Coronary artery (tissue), 2 donors: ENCODE measurements at places on chromosomes 6 and 20.
A peak's percentile ranks its signal among the peaks of the same experiment; 100 is the strongest.

- DNase-seq: no peak
These were observed 148.2 kb downstream of the TRIM27 start for GRCh38 chr6:28775405-28776129.

GRCh38 chr6:109087661-109088264, 6.9 kb downstream of the SESN1 start:
- DNase-seq: no peak

- no peak for DNase-seq
These were observed 103.0 kb downstream of the EDN3 start for GRCh38 chr20:59403261-59403961.

- DNase-seq: no peak
These were observed 579.6 kb downstream of the COL12A1 start for GRCh38 chr6:74626288-74626687.

GRCh38 chr6:26554697-26555504, 16.7 kb downstream of the HMGN4 start:
- DNase-seq: no peak

DNA sequence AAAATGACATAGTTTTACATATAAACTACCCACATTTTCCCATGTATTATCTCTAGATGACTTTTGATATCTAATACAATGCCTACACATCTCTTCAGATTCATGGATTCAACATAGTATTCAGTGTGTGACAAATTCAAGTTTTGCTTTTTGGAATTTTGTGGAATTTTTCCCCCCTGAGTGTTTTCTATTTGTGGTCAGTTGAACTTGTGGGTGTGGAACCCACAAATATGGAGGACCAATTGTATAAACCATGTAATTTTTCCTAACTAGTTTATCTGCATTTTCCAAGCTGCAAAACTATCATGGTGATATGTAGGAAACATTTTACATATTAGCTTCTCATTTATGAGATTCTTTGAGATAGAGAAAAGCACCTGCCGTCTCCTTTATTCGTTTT, 374.3 kb upstream of the SOX4 start:
- DNase-seq: no peak

- DNase-seq: no peak
These were observed 381 bp downstream of the MAP3K7 start for GRCh38 chr6:90586546-90586835.

GRCh38 chr6:27145731-27146455, 101.6 kb upstream of the PRSS16 start:
- peak; percentile 85 for DNase-seq

- DNase-seq: no peak
These were observed 348.9 kb downstream of the NRN1 start for GRCh38 chr6:5657684-5658430.

GRCh38 chr6:12246900-12247299, 43.3 kb upstream of the EDN1 start:
- DNase-seq: no peak

DNA sequence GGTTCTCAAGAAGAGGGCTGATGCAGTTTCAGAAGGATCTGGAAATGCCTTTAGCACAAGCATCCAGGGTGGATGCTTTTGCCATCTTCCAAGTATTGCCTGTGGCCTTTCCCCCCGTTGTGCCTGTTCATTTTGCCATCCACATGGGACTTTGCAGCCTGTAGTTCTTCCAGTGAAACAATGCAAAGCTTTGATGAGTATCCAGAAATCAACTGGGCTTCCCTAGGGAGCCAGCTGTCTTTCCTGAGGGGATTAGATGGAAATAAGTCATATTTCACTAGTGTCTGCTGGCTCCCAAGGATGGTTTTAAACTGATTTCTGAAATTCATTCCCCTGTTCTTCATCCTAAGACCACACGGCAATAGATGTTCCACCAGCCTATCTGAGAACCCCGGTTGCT, 63.3 kb downstream of the CAP2 start:
- DNase-seq: no peak

DNA sequence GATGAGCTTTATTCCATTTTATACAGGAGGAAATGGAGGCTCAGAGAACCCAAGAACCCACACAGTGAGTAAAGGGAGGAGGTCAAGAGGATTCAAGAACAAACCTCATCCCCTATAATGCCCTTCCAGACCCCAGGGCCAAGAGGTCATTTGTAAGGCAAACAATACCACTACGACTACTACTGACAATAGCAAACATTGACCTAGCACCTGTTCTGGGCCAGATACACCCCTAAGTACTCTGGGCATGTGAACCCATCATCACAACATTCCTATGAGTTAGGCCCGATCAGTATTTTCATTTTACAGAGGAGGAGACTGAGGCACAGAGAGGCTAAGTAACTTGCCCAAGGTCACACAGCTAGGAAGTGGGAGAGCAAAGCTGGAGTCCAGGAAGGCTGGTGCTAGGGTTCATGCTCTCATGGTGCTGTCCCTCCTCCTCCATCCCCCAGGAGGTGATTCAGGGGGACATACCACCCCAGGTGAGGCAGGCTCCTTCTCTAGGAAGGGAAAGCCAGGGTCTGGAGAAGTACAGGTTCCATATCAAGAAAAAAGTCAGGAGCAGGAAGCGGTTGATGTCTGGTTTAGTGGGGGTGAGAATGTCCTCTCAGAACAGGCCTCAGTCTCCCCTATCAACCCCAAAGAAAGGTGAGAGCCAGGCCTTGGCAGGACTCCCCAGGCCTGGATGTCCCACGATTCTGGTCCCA, 13.7 kb downstream of the SLC13A3 start:
- DNase-seq: no peak

- no peak for DNase-seq
These were observed 21.0 kb downstream of the CEP43 start for GRCh38 chr6:167020206-167020605.

DNA sequence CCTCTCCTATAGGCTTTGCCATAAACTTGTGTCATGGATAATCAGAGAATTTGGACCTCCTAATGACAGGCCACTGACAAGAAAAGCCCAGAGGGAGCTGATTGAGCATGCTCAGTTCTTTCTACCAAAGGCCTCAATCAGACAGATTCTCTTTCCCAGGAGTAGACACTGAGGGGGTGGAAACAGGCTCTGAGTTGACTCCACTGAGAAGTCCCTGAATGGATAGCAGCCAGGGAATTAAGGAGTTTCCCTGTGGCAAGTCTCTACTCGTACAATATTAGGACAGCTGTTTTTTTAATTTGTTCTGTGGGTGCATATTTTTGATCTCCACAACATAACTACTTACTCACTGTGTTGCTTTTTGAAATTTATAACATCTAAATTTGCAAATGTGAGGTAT, 63.3 kb downstream of the SLC16A10 start:
- DNase-seq: no peak

- no peak for DNase-seq
These were observed 1118.8 kb upstream of the MAP3K7 start for GRCh38 chr6:91705646-91706045.

- DNase-seq: no peak
These were observed 237.1 kb upstream of the CITED2 start for GRCh38 chr6:139611327-139612134.

- no peak for DNase-seq
These were observed 262.3 kb downstream of the UTRN start for GRCh38 chr6:144547409-144547808.

GRCh38 chr6:35230950-35231349, 17.2 kb downstream of the SCUBE3 start:
- DNase-seq: no peak

GRCh38 chr6:134229520-134229919, 88.4 kb downstream of the SGK1 start:
- no peak for DNase-seq

DNA sequence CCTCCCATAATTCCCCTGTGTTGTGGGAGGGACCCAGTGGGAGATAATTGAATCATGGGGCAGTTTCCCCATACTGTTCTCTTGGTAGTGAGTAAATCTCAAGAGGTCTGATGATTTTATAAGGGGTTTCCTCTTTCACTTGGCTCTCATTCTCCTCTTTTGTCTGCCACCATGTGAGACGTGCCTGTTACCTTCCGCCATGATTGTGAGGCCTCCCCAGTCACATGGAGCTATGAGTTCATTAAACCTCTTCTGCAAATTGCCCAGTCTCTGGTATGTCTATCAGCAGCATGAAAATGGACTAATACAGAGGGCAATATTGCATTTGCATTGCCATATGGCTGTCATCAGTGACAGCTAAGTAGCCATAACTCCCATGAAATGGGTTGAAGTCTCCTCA, 63.2 kb downstream of the ZNF217 start:
- DNase-seq: no peak

DNA sequence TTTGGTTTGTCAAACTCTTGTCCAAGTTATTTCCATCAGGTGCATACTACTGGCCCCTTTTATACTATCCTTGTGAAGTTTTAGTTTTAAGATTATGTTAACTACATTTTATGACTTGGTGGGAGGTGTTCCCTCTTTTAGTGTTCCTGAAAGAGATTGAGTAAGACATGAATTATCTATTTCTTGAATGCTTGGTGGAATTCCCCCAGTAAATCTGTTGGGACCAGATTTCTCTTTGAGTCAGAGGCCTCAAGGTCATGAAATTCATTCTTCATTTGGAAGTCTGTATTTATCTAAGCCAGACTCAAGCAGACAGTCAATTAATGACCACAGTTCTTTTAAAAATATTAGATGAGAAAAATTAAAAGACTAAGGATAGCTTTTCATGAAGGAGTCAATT, 81.3 kb downstream of the MOXD1 start:
- DNase-seq: no peak

GRCh38 chr20:51220293-51220706, 197.4 kb upstream of the KCNG1 start:
- DNase-seq: no peak

DNA sequence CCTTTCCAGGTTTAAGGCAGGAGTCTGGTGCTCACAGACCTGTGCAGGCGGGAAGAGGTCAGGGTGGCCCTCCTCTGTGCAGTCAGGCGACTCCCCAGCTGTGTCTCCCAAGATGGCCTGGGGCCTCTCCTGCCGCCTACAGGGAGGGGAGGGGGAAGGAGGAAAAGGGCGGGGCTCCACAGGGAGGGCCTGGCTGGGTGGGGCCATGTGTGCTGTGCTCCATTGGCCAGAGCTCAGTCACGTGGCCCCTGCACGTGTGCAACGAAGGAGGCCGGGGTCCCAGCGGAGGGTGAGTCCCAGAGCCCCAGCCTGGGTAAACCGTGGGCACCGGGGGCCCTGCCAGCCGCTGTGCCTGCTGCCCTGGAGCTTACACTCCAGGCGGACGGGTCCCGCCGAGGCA, 211.6 kb downstream of the ZDHHC14 start:
- no peak for DNase-seq

- DNase-seq: peak; percentile 60
These were observed 103.6 kb downstream of the PAX1 start for GRCh38 chr20:21808863-21809664.

- DNase-seq: no peak
These were observed 40.3 kb downstream of the ATP9A start for GRCh38 chr20:51727872-51728271.

DNA sequence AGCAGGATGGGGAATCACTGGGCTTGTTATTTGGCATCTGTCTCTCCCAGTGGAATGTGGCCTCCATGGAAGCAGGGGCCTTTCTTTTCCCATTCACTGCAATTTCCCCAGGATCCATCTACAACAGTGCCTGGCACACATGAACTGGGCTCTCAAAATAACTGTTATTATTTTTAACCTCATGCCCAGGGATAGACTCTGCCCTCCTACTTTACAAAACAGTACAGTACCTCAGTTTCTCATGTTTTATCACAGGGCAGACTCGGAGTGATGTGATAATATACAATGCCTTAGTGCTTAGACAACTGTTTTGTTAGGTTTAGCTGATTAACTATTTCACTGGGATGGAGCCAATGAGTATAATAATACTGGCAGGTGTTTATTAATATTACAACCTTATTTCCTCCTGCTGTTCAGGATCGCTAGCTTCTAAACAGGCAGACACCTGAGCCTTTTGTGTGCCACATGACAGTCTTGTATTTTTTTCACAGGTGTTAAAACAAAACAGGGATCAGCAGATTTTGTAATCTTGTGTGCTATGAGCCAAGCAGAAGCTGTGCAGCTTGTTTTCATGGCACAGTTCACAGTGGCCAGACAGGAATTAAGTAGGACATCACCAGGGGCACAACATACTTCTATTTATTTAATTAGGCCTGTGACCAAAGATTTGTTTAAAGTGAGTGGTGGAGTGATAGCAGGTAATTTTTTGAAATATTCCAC, 157.7 kb upstream of the EYA4 start:
- no peak for DNase-seq

GRCh38 chr20:63951398-63952209, 4.6 kb downstream of the UCKL1 start:
- DNase-seq: no peak

- no peak for DNase-seq
These were observed 553 bp downstream of the ZSCAN16 start for GRCh38 chr6:28124971-28125353.

DNA sequence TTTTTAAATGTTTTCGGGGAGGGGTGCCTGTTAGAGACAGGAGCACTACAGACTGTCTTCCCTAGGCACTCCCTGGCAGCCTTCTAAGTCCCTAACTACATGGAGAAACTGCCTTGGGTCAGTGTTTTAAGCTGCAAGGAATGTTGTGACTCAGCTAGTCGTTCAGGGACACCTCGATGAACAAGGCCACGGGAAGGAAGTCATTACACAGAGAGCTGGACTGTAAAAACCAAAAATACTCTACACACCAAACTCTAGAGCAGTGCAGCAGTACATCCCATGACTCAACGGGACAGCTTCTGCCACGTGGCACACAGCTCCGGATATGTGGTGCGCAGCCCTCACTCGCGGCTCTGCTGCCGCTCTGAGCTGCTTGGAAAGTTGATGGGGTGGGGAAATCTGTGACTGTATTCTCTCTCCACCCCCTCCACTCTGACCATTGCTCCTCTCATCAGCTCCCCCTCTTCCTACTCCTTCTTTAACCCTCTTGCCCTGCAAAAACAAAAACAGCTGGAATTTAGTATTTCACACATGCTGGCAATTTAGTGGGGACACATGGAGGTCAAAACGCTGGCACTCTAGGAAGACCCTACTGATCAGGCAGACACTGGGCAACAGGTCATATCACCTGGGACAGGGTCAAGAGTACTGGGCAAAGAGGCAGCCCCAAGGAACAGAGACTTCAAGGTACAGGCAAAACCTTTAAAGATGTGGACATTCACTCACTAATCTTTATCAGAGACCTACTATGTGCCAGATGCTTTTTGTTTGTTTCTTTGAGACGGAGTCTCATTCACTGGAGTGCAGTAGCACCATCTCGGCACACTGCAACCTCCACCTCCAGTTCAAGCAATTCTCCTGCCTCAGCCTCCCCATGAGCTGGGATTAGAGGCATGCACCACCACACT, 10.9 kb upstream of the LPIN3 start:
- peak; percentile 91 for DNase-seq

DNA sequence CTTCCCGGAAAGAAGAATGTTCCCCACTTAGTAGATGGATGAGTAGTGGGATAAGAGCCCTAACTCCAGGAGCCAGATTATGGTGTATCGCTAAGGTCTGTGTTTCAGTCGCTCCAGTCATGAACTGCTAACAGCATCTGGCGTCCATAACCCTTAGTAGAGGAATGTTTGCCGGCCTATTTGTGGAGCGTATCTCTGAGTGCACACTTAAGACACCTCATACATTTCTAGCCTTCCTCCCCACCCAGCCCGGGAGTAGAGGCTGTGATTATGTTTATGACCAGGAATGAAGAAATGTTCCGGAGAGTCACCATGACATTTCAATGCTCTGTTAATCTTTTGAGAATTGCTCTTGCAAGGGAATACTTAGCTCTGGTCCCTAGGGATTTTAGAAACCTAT, 251.1 kb upstream of the SOX4 start:
- no peak for DNase-seq

GRCh38 chr6:139338795-139339194, 35.7 kb downstream of the CITED2 start:
- DNase-seq: no peak

- DNase-seq: no peak
These were observed 128.6 kb upstream of the FAM83B start for GRCh38 chr6:54717849-54718455.
